ENCODE measurements at places on chromosomes 3 and 15.

DNA sequence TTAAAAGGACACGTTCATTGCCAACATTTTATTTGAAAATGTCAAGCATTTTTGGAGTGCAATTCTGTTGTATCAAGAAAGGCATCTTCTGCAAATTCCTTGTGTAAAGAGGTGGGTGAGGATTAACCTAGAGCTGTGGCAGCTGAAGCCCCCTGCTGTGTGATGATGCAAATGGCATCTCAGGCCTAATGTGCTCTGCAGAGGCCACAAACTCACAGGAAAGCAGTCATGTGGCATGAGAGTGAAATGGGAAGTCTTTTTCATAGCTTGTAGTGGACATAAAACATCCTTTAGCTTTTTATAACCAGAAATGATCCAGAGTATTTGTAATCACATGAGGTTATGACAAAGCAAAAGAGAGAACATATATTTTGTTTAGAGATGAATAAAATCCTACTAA, 6.4 kb downstream of the CADM2 start:
- DNase-seq, result no peak

DNA sequence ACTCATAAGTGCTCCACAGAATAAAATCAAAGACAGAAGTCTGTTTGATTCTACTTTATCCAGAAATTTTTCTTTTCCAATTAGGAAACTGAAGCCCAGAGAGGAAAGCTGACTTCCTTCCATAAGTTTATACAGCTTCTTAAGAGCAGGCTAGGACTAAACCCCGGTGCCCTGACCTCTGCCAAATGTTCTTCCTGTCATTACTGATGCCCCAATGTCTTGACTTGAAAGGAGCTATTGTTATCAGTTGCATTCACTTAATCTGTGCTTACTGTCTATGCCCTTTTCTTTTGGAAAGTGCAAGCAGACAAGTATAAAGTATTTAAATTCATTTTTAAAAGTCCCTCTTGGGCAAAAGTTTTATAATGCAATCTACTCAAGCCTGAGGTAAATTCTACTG, 18.1 kb downstream of the CD200 start:
- no peak for DNase-seq

- no peak for DNase-seq
Observed at GRCh38 chr3:66703501-66703900, 202.7 kb upstream of the LRIG1 start.

- no peak for DNase-seq
Observed at GRCh38 chr3:134904241-134904771, 109.2 kb downstream of the EPHB1 start.

DNA sequence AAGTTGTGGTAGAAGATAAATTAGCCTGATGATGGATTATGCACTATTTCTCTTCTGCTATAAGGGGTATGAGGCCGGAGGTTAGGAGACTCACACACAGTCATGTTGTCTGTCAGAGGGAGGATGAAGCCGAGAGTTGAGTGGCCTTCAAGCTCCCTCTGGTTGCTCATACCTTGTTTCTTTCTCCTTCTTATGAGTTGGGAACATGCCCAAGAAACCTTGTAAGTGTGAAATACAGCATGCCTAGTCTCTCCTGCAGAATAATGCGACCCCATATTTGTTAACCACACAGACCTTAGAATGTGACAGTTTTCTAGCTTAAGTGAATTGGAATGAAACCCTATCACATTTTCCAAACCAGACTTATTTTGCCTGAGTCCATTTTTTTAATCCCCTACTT, 366.7 kb downstream of the PTPRG start:
- no peak for DNase-seq

DNA sequence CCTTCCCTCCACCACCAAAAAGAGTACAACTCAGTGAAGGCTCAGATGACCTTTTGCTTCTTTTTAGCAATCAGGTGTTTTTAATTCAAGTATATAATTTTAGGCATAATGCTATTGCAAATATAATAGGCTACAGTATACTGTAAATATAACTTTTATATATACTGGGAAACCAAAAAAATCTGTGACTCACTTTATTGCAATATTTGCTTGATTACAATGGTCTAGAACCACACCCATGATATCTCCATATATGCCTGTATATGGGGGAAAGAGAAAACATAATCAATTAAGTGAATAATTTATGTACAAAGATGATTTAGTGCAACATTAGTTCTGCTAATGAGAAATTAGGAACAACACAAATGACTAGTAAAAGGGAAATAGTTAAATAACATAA, 134.3 kb downstream of the TLE3 start:
- DNase-seq, result no peak

- no peak for DNase-seq
Observed at GRCh38 chr15:55241891-55242290, 45.1 kb upstream of the RSL24D1 start.

DNA sequence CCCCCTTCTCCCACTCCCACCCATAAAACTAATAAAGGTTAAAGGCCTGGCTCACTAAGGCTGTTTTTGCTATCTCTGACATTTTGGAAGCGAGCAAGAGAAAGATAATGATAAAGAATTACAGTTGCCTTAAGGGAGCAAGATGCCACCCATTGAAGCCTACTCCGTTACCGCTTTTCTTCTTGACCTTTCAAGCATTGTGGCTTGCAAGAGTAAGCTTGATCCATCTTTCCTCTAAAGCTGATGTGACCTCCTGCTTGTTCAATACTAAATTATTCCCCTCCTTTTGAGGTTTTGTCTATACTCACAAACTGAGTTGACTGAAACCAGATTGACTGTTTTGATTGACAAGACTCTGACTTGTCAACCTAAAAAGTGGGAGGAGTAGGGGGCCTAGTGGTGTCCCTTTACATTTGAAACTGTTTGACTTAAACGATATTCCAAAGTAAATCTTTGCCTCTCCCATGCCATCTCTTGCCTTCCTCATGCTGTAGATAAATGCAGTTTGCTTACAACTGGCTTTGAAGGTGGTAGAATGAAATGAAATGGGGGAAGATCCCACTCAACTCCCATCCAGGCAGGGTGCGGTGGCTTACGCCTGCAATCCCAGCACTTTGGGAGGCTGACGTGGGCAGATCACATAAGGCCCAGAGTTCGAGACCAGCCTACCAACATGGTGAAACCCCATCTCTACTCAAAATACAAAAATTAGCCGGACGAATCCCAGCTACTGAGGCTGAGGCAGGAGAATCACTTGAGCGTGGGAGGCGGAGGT, 8.0 kb downstream of the TRIM71 start:
- no peak for DNase-seq

DNA sequence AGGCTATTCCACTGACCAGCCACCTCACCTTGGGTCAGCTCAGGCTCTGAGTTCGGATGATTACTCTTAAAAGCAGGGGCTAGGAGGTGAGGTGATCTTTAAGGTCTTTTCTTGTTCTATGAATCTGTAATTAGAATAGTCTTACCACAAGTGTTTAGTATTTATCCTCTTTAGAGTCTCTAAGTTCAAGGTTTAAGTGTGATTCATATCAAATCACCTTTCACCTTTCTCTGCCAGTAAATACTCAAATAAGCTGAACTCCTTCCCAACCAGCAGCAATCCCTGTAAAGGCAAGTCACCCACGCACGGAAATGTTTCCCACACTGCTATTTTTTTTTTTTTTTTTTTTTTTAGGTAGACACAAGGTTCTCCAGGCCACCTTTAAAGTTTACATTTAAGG, 14.5 kb upstream of the TMEM44 start:
- no peak for DNase-seq

GRCh38 chr3:123344175-123344906, 104.5 kb downstream of the ADCY5 start:
- peak; percentile 8 for DNase-seq

DNA sequence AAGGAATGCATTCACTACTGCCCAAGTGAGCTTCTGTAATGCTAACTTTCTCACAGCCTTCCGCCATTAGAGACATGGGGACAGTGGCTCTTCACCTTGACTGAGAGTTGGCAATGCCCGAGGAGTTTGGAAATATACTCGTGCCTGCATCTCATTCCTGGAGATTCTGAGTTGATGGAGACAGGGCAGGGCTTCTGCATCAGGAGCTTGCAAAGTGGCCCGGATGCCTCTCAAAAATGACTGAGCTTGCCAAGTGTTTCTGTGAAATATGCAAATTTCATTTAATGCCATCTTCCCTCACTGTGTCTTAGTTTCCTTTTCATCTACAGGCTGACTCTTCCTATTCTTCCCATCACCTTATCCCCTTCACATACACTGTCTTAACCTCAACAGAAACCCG, 346.2 kb downstream of the GRM7 start:
- DNase-seq, result no peak

DNA sequence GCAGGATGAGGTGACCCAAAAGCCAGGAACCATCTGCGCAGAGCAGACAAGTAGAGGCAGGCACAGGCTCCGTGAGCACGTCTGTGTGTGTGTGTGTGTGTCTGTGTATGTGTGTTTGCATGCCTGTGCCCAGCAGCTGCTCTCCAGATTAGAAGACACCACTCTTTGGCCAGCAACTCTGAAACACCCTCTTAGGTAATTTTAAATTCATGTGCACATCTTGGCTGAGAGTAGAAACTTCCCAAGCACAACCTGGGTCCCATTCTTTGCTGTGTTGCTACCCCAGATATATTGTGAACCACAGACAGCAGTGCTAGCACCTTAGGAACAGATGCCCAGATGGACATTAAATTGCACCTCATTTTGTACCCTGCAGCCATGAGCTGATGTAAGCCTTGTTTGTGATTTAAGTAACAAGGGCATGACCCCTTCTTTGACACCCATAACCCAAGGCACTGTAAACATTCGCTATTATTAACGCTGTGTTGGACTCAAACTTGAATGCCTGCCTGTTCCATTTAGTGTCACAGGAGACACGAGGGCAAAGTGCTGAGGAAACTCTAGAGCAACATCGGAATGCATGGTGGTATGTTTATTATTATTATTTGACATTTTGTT, at the start of gene FILIP1L:
FILIP1L (minus strand) TSS at position 89 of the 618 bp plus-strand sequence.
- no peak for DNase-seq

GRCh38 chr3:27326629-27327545, 42.3 kb downstream of the NEK10 start:
- peak; percentile 83 for DNase-seq

- no peak for DNase-seq
Observed at GRCh38 chr3:27596334-27596841, 112.2 kb upstream of the SLC4A7 start.

DNA sequence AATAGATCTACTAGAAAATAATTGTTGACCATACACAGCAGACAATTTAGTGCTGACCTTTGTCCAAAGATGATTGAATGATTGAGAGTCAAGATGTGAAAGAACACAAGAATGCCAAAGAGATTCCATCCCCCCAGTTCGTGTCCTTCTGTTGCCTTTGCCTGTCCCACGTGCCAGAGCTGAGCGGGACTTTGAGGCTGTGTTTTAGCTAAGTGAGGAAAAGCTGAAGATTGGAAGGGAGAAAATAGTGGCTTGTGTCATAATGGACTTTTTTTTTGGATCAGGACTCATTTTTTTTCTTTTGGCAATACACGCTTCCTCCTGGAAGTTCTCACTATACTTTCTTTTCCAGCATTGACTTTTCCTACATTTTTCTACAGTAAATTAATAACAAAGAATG, 206.6 kb upstream of the MDFIC2 start:
- DNase-seq, result no peak

DNA sequence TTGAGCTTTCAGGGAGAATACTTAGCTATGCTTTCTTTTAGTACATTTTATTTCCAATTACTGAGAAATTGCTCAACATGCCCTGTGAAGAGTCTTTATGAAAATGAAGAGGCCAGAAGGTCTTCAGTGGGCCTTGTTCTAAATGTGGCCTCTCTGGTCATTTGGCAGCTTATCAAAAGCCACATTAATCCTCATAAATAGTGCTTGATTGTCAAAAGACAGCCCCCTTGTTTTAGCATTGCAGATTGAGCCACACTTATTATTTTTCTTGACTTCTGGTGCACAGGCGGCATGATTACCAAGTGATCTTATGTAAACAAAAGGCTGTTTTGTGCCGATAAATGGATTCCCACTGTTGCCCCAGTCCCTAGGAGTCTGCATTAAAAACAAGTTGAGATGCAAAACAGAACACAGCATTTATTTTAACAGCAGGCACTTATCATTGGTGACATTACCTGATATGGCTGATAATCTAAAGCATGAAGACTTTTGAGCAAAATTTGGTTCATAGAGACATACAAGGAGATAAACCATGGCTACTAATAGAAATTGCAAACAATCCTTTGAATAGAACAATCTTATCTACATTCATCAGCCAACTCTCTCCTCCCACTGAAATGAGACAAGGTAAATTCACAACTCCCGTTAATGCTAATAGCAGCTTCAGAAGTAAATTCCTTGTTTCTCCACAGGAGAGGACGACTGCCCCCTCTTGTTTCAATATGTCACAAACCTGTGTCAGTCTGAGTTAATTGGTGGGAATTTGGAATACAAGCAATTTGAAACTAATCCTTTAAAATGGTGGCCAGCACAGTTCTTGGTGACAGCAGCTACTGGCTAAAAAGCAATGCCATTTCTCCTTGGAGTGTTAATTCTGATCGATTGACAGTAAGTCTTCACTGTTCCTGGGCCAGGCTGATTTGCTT, 194.3 kb downstream of the NSUN3 start:
- no peak for DNase-seq

DNA sequence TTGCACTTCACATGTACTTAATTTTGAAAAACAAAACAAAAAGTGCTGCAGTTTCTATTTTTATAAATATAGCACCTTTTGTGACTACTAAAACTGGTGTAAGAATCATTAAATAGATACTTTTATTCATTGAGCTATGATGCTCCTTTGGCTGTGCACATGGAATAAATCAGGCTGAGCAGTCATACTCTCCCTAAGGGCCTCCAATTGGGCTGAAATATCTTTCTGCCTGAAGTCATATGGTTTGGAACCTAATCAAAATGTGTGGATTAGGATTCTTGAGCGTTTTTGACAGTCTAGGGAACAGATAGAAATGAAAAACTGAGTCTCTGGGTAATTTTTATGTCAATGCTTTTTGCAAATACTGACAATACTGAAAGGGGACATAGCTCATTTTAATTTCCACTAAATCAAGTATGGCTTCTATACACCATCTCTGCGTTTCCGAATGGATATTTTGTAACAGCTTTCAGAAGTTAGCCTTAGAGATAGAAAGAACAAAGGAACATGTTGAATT, 392.2 kb upstream of the ROBO1 start:
- no peak for DNase-seq

GRCh38 chr3:98594628-98595324, 1.4 kb upstream of the CPOX start:
- DNase-seq, result no peak
